ENCODE measurements at places on chromosomes 1 and 21.

DNA sequence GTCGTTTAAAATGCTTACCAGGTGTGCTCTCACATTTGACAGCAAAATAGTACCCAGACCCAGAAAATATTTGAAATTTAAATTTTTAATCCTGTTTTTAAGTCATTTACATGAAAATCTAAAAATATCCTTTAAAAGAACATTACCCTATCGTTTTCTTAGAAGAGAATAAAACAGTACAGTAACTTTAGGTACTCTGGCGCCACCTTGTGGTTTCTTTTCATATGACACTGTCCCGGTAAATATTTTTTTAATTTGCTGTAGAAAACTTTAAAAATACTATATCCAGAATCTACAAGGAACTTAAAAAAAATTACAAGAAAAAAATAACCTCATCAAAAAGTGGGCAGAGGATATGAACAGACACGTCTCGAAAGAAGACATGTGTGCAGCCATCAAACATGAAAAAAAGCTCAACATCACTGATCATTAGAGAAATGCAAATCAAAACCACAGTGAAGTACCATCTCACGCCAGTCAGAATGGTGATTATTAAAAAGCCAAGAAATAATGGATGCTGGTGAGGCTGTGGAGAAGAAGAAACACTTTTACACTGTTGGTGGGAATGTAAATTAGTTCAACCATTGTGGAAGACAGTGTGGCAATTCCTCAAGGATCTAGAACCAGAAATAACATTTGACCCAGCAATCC is 129.2 kb downstream of the RGS21 start:
- peak; percentile 9 for DNase-seq

GRCh38 chr1:27525296-27526272 is 35.6 kb upstream of the WASF2 start:
- DNase-seq: peak; percentile 48

- DNase-seq: no peak
Observed at GRCh38 chr1:17624611-17625233, 85.2 kb downstream of the ARHGEF10L start.

GRCh38 chr1:246153796-246154212 is 353.3 kb downstream of the SMYD3 start:
- no peak for DNase-seq

- DNase-seq: no peak
Observed at GRCh38 chr1:110672753-110673108, 2.0 kb downstream of the KCNA3 start.

GRCh38 chr1:16215882-16216753 is 3.7 kb upstream of the ARHGEF19 start:
- DNase-seq: peak; percentile 56

GRCh38 chr1:228527596-228527995 is 40.4 kb downstream of the RNF187 start:
- DNase-seq: no peak

GRCh38 chr1:26121854-26122773 is 10.5 kb downstream of the PDIK1L start:
- DNase-seq: no peak

DNA sequence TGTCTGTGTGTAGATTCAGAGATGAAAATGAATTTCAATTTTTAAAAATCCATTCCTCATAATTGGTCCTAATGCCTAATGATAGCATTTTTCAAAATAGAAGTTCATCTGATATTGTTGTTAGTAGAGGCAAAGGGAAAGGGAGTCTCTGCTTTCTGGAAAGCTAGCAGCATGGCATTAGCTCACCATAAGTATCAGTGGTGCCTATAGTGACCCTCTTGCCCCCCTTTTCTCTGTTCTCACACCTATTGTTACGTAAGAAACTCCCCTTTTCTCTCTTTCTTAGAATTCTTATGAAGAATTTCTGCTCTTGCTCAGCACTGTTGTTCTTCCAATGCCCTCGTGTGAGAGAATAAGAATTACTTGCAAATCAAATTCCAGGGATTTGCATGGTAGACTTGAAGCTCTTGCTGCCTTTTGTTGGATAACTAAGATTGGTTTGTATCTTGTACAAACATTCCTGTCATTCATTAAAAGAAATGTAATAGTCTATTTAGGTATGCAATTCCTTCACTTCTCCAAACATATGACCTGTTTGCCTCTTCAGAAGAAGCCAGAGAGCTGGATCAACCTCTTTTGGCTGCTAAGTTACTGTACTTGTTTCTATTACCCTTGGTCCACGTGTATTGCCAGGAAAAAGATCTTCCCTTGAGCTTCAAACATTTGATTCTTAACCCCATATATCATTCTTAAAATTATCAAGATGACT is 69.2 kb upstream of the MAGI3 start:
- no peak for DNase-seq

GRCh38 chr21:45132841-45133573 is 58.6 kb downstream of the ADARB1 start:
- no peak for DNase-seq

DNA sequence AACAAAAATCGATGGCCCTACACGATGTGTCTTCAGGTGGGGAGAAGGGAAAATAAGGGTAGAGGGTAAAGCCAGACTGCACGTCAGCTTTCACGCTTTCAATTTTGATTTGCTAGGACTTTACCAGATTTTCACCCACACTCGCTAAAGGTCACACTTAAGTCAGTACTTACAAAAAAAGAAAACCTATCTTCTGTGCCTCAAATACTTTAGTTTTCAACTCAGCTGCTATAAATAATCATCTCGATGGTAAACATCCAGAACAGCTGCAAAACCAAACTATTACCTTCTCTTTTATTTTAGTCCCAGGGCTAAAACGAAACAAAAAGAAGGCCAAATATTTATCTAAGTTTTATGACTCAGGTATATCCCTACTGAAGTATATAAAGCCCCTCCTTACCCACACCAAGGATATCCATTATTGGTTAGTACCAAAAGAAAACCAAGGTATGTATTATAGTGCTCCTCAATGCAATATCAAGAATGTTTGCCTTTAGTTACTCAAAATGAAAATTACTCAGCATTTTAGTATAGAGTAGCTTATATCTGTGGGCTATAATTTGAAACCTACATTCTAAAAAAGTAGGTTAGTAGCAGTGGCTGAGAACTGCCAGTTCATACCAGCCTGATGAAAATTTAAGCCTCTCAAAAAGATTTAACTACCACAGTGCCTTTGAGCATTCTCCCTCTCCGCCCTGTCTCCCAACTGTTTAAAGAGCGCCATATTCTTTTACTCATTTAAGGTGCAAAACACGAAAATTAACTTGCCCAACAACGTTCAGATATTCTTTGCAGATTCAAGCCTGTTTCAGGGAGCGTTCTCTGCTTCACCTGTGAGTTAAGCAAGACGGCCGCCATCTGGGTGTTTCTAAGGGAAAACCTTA is 1.5 kb downstream of the CSDE1 start:
- no peak for DNase-seq

DNA sequence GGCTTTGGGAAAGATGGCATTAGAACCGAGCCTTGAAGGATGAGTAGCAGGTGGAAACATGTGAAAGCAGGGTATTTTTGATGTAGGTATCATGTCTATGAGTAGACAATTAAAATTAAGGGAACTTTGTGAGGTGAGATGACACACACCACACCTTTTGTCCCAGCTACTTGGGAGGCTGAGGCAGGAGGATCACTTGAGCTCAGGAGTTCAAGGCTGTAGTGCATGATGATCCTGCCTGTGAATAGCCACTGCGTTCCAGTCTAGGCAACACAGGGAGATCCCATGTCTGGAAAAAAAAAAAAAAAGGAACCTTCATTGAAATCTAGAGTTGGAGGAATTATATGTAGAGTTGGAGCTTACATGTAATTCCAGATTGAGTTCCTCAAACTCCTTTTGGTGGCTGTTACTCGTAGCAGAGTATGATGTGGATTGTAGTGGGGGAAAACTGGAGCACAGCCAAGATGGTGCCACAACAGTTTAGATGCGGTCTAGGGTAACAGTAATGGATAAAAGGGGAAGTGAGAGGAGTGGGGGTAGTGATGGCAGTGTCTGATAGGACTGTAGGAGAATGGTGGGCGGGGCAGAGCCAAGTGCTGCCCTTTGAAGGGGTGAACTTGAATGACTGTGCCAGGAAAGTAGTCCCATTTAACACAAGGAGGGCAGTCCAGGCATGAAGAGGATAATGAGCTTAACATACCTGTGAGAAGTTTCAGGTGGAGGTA is 17.4 kb downstream of the AK4 start:
- no peak for DNase-seq

DNA sequence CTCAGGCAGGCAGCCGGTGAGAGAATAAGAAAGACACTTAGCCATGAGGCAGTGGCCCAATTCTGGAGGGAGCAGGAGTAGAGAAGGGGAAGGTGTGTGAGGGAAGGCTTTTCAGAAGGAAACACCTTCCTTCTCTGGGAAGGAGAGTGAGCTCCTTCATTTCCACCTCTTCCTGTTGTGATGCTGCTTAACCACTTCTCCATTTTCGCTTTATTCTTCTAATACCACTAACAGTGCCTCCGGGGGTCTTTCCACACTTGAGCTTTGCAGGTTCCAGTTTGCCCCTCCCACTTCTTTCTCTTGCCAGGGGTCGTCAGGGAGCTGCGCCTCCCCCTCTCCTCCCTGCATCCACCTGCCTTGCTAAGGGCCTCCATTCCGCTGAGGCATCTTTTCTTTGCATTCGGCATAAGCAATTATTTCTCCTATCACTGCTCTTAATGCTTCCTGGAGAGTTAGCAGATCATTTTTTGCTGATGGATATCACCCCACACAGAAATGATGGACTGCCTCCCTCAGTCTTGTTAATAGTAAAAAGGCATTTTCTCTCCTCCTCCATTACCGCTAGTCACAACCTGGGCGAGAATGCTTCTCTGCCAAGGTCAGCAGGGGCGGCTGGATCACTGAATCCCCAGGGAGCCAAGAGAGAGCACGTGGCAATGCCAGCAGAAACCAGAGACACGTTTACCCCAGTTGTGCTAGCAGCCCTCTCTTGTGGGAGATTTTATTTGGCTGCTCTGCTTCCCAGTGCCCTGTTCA is 74.8 kb downstream of the ELAVL4 start:
- no peak for DNase-seq

DNA sequence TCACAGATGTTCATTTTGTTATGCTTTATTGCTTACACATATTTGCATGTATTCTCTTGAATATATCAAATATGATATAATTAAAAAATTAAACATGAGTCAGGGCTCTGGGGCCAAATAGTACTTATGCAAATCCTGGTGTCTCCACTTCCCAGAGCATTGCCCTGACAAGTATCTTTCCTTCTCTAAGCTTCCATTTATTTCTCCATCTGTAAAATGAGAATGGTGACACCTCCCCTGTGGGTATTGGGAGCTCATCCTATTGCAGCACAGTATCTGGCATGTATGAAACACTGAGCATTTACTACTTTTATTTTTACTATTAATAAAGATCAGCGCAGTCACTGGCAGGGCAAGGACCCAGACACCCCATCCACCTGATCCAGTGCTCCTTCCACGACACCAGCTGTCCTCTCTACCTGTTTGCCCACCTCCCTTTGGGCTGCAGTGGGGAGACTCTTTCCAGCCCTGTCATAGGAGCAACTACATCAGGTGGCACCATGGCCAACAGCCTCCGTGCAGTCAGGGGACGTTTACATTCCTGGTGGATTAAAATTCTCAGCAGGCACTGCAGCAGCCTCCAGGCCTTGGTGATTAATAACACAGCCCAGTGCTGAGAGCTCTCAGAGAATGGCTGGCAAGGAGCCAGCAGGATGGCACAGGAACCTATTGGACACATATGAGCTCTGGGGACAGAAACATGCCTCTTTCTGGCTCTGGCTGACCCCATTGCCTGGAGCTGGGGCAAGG is 113.0 kb downstream of the DMRTB1 start:
- no peak for DNase-seq

DNA sequence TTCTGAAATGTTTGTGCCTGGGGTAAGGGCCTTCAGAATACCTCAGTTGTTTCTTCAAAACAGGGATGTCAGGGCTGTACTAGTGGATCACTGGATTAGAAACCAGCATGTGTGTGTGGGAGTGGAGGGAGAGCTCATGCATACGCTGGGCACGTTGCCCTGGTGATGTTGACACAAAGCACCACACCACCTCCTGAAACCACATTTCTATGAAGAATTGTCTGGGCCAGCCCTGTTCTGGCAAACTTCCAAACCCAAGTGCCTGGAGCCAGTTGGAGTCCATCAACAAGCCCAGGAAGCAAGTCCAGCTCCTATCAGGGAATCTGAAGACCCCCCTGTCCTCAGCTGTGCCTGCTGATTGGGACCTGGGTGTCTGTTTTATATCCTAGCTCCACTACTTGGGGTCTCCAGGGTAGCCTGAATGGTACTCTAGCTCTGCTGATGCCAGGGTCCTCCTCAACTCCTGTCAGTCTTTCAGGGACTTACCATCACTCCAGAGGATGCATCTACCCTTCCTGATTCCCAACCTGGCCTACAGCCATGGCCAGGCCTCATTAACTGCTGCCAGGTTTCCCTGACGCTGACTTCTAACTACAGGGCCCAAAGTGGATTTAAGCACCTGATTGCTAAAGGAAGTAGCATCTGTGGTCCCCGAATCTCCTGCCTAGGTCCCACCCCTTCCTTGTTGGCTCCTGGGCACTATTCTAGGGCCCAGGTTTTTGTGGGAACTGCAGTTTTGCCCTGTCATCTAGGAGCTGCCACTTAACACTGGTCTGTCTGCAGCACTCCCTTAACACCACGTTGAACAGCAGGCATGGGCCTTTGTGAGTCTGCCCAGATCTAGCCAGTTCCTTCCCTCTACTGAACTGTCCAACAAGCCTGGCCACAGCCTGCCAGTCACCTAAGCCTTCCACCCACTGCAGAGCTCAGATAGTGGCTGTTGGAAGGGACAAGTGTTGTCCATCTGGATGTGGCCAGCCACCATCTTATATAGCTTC is 45.5 kb downstream of the LPAR3 start:
- no peak for DNase-seq

DNA sequence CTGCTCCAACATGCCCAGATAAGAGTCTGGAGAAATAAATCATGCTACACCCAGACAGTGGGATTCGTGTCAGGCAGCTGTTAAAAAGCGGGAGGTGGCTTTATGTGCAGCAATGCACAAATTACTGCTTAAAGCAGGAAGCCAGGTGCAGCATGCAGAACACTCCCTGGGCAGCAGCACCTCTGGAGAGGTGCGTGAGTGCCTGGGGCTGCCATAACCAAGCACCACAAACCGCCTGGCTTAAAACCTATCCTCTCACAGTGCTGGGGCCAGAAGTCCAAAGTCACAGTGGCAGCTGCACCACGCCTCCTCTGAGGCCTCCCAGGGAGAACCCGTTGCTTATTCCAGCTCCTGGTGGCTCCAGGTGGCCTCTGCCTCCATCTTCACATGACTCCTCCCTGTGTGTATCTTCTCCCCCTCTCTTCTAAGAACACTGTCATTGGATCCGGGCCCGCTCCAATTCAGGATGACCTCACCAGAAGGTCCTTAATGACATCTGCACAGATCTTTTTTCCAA is 115.6 kb downstream of the SIK1 start:
- DNase-seq: no peak

DNA sequence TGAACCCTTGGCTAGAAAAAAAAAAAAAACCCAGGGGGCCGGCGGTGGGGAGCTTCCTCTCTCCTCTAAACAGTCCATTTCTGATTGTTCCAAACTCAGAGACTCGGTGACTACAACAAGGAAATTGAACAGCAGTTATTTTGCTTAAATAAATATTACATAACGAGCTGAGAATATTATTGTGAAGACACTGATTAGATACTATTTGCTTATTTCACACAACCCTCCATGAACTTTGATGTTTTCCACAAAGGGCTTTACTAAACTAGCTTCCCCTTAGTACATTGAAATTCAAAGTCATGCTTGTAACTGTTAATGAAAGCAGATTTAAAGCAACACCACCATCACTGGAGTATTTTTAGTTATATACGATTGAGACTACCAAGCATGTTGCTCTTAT is at the start of gene CFHR5:
TSS of gene CFHR5 (plus strand) at position 279 of the 400 bp plus-strand sequence. CDS start at position 388, 109 bp downstream.
- DNase-seq: no peak
